Hematopoietic multipotent progenitor cell treated with erythropoietin and hydrocortisone succinate and interleukin-3 and kit ligand, for 8 days (in vitro differentiated cells): ENCODE measurements at places on chromosomes 6 and 20.

- DNase-seq = no peak
These were observed 92.3 kb downstream of the EDN3 start for GRCh38 chr20:59392736-59393135.

GRCh38 chr6:157754351-157754750 lies 68.7 kb upstream of the SNX9 start:
- DNase-seq = no peak

GRCh38 chr20:23119456-23120216 lies 33.5 kb upstream of the CD93 start:
- DNase-seq = no peak

DNA sequence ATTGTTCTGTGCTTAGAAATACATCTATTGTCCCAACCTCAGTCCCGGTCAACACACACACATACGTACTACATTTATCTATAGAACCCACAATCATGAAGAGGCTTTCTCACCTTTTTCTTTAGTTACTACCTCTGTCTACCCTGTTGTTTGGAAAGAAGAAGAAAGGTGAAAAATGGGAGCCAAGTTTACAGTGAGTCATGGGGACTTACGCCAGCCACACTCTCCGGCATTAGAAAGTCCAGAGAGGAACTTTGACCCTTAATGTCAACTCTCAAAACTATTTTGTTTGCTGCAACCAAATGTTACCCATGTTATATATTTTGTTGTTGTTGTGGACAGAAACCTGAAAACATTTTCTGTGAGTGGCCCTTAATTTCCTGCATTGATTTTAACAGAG lies 259.1 kb downstream of the ZFAND3 start:
- no peak for DNase-seq

GRCh38 chr6:48447251-48447650 lies 336.3 kb upstream of the PTCHD4 start:
- DNase-seq = no peak

GRCh38 chr6:70874181-70874913 lies 82.5 kb downstream of the B3GAT2 start:
- DNase-seq = no peak

GRCh38 chr6:42239736-42240375 lies 22.2 kb upstream of the MRPS10 start:
- no peak for DNase-seq

- no peak for DNase-seq
These were observed 951.1 kb upstream of the ADGRB3 start for GRCh38 chr6:67683960-67684359.

GRCh38 chr6:31826793-31827285 lies 699 bp upstream of the HSPA1B start:
- DNase-seq = no peak

DNA sequence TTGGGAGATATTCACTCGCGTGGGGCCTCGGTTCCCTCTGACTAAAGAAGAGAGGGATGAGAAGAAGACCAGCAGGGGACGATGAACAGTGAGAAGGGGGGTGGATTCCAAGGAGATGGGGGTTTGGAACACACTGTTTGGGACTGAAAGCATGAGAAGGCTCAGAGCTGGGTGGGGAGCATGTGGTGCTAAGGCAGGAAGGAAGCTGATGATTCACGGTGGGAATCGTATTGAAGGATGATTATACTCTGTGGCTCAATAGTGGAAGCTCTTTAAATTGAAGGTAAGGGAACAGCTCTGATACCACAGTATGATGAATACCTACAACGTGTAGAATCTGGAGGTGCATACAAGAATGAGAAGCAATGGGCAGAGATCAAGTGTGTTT lies 117.5 kb upstream of the KCNK16 start:
- DNase-seq = no peak

DNA sequence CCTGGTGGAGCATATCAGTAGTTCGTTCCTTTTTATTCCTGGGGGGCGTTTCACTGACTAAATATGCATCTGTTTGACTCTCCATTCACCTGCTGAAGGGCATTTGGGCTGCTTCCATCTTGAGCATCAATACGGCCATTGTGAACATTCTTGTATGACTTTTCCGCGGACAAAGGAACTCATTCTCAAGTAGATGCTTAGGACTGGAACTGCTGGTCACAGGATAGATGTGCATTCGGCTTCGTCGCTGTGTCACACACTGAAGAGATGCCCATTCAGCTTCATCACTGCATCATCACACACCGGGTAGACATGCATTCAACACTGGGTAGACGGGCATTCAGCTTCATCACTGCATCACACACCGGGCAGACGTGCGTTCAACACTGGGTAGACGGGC lies 95.3 kb downstream of the TAF4 start:
- DNase-seq = no peak

- DNase-seq = no peak
These were observed 17.5 kb downstream of the NCR2 start for GRCh38 chr6:41352907-41353306.

DNA sequence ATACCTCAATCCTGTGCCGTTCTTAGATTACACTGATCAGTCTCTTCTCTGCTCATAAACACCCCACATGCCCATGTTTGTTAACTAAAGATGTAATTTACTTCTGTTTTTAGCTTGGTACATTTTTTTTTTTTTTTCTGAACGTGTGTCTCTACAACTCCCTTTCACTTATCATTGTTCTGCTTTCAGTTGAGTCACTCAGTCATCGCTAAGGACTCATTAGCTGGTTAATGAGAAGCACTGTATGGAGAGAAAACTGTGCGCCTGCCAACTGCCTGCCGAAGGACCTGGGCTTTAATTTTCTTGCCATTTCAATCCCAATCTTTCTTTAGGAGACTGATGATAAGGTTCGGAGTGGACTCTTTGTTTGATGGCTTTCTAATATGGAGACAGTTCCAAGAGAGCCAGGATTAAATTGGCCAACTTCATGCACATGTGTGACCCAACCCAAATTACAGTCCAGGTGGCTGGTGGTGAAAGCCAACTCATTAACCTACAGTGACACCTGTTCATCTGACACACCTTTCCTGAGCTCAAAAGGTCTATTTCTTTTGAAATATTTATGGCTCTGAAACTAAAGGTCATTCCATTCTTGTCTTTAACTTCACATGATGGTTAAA lies 334.1 kb downstream of the BCKDHB start:
- DNase-seq = no peak

- no peak for DNase-seq
These were observed 853.6 kb downstream of the C6orf118 start for GRCh38 chr6:164455835-164456234.

- peak; percentile 24 for DNase-seq
These were observed 61.6 kb upstream of the DSP start for GRCh38 chr6:7479801-7480266.

- no peak for DNase-seq
These were observed 90.2 kb downstream of the TMEM242 start for GRCh38 chr6:157233156-157233555.

DNA sequence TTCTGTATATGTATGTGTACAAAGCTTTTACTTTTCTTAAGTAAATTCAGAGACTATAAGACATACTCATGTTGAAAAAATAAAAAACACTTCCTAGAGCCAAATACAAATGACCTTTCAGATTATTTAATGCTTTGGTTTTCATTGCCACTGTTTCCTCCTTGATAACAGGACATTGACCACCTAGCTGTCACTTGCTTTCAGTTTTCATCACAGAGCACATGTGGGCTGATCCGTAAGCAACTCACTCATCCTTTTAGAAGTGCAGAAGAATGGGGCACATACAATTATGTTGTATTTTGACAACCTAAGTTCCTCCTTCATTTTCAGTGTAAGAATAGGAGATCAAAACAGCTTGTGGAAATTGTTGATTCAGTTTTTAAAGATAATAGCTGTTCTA lies 6.2 kb downstream of the ZBTB2 start:
- peak; percentile 43 for DNase-seq

DNA sequence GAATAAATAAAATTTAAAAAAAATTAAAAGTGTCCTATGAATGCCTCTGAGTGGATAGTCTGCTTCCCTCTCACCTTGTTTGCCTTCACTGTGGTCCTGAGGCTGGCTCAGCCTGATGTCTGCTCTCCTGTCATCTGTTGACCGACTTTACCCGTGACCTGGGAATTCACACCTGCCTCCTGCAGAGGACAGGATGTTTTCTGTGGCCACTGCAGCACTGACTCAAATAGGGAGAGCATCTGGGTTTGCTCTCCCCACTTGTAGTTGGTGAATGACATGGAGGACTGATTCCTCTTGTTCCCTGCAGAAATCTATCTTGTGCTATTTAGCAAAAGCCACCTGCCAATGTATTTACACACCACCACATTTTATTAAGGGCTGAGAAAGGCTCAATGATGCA lies 52.4 kb upstream of the ERVFRD-1 start:
- DNase-seq = no peak

GRCh38 chr20:58192567-58192966 lies 35.9 kb downstream of the ANKRD60 start:
- no peak for DNase-seq

DNA sequence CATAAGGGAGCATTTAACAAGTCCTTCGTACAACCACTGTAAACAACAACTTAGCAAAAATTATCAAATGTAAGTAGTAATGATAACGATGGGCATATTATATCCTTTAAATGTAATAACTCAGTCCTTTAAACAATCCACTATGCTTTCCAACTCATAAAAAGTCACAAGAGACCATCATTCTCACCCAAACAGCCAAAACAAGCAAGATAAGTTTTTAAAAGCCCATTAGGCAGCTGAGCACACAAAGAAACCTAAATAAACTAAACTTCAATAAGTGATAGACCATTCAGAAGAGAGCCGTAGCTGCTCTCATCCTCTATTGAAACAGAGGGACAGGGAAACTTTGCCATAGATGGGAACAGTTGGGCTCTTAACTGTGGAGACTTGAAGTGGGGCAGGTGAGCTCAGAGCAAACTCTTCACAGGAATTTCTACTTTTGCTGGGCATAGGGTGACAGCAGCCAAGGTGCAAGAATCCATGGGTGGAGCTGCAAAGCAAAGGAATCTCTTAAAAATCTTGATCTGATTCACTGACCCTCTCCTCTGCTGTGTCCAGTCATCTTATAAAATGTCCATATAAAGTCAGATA lies 22.5 kb downstream of the RAB22A start:
- DNase-seq = no peak

GRCh38 chr6:154962753-154963152 lies 32.4 kb upstream of the TIAM2 start:
- DNase-seq = no peak

- no peak for DNase-seq
These were observed 44.5 kb downstream of the TIAM2 start for GRCh38 chr6:155039618-155040017.

DNA sequence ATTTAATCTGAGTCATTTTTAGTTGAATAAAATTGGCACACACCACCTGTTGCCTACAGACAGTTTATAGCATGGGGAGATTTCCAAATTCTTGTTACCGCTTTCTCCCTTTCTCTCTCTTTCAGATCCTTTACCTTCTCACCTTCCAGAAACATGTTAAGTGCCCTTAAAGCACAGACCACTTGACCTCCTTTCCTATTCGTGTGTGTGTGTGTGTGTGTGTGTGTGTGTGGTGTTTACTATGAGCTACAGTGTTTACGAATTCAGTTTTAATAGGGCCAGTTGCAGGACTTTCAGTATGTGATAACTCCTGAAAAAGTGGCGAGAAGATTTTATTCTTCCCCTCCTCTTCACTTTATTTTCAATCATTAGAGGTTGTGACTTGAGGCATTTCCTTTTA lies 258.1 kb downstream of the BMP2 start:
- no peak for DNase-seq

DNA sequence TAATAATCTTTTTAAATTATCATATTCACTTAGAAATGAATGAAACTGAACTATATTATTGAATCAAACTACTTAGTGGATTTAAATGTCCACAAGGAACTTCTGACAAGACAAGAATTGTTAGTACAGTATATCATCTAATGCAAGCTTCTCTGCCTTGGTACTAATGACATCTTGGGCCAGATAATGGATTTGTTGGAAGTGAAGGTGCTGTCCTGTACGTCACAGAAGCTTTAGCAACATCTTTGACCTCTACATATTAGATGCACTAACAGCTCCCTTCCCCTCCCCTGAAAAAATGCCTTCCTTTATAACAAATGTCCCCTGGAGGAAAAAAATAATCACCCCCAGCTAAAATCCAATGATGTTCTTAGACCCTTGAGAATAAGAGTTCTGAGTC lies 695.8 kb upstream of the EYS start:
- DNase-seq = no peak

DNA sequence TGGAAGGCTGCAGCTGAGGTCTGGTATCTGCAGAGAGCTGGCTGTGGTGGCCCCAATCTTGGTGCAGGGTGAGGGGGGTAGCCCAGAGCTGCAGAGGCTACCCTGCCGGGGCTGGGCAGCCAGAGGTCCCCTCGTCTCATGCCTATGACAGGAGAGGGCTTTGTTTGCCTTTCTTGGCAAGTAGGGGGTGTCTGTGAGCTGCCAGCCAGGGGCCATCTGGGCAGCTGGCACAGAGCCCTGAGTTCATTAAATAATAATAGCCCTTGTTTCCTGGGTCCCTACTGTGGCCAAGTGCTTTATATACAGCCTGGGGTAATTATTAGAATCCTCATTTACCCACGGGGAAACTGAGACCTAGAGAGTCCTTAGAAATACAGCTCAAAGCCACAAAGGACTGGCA lies 66.6 kb downstream of the EZR start:
- DNase-seq = peak; percentile 44
